Stimulated activated CD4-positive, alpha-beta T cell treated with anti-CD3 and anti-CD28 coated beads, Interleukin-15, amount 100 ng/mL, for 48 hours (primary cell): ENCODE measurements at places on chromosomes 12 and 14.

GRCh38 chr14:105335735-105336476 is 21.4 kb downstream of the PACS2 start:
- DNase-seq = no peak

GRCh38 chr12:13147688-13148484 is 44.4 kb upstream of the GSG1 start:
- DNase-seq = no peak

DNA sequence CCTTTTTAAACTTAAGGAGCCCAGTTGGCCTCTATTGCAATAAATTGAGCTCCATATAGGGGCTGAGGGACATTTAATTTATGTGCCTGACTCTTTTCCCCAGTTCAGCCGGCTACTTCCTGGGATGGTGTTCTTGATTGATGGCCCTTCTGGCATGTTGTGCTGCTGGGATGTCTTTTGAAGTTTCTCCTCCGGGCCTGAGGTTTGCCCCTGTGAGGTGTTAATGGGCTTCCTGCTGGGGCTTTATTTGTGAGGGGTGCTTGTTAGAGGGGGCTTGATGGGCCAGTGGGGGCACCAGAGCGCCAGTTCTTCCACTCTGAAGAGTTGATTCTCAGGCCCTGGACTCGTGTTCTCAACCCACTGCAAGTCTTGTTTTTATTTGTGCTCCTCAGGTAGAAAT is 69.6 kb downstream of the CHST11 start:
- no peak for DNase-seq

- no peak for DNase-seq
Measured at GRCh38 chr14:79356040-79356439, 855.3 kb downstream of the DIO2 start.

- DNase-seq = no peak
Measured at GRCh38 chr12:40892528-40892927, 200.3 kb downstream of the CNTN1 start.

GRCh38 chr12:39467432-39467870 is 24.5 kb upstream of the KIF21A start:
- DNase-seq = no peak

DNA sequence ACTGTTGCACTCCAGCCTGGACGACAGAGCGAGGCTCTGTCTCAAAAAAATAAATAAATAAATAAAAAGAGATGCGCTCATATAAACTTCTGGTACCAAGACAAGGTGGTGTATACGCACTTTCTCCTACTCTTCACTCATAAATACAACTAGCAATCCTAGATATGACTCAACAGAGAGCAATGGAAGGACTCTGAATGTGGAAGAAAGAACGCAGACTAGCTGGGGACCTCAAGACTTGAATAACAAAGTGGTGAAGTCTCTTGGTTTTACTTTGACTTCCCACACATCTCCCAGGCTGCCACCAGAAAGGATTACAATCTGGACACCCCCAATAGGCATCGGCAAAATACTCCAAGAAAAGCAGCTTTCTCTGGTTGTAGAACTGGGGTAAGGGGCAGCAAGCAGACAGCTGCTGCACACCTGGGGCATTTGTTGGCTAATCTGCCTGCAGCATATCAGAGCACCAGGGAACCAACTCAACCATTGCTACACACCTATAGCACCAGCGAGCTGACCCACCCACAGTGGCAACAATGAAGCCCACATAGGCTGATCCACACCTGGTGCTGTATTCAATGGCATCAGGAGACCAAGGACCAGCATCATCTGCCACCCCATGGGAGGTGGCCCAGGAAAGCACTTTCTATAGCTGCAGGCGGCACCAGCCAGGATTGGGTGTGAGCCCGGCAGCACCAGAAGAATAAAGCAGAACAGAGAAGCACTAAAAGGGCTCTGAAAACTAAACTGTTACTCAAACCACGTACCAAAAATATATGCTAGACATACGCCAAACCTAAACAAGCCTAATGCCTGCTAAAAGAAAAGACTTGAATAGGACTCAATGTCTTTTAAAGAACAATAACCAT is 1231.7 kb upstream of the TMEM132C start:
- DNase-seq = no peak

GRCh38 chr14:53741479-53742232 is 215.0 kb downstream of the BMP4 start:
- no peak for DNase-seq

GRCh38 chr12:56213878-56214277 is 7.8 kb downstream of the RNF41 start:
- DNase-seq = no peak

- no peak for DNase-seq
Measured at GRCh38 chr14:101525640-101526527, 35.4 kb upstream of the DIO3 start.

DNA sequence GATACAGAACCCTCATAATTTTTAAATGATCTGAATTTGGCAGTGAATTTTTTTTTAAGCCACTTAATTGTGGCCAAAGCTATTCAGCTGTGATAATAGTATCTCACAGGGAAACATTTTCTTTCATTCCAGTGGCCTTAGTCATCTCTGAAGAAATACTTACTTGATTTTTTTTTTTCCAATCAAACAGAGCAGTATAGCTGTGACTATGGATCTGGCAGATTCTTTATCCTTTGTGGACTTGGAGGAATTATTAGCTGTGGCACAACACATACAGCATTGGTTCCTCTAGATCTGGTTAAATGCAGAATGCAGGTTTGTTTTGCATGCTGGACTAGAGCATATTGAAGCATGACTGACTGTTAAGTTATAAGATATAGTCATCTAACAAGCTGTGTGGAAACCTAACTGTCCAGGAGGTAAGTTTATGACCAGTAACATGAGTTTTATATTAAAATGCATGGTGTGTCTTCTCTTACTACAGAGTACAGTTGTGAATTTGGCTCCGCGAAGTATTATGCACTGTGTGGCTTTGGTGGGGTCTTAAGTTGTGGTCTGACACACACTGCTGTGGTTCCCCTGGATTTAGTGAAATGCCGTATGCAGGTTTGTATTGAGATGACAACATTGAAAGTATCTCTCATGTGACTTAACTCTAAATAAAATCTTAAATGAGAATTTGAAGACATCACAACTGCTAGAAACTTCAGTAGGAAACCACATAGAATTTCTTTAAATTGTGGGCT is 1.9 kb downstream of the SLC25A3 start:
- no peak for DNase-seq

GRCh38 chr14:104724981-104725771 is 1.1 kb downstream of the ADSS1 start:
- no peak for DNase-seq

DNA sequence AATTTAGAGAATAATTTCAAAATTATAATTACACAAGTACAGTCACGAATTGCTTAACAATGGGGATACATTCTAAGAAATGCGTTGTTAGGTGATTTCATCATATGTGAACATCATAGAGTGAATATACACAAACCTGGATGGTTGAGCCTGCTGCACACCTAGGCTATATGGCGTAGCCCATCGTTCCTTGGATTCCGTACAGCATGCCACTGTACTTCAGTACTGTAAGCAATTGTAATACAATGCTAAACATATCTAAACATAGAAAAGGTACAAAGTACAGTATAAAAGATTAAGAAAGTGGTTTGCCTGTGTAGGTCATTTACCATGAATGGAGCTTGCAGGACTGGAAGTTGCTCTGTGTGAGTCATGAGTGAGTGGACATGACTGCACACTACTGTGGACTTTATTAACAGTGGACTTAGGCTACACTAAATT is 286.2 kb downstream of the CACNA1C start:
- DNase-seq = no peak

- no peak for DNase-seq
Measured at GRCh38 chr14:93648440-93649168, 139.7 kb downstream of the PRIMA1 start.

- no peak for DNase-seq
Measured at GRCh38 chr12:62724285-62724684, 210.7 kb downstream of the PPM1H start.

DNA sequence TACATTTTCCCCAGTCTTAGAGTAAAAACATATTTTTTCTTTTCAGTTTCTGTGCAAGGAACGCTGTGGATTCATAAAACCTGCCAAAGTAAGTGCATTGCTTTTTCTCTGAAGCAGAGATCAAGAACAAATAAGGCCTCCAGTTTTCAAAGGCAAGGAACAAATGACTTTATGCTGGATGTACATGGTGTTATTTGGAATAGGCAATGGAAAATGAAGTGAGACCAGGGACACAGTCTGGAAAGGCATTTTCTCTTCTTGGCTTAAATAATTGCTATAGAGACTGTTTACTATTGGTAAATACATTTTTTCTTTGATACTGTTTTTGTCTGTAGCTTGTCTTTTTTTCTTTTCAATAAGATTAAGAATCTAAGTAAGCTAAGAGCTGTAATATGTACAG is 725.9 kb upstream of the MDGA2 start:
- DNase-seq = no peak

DNA sequence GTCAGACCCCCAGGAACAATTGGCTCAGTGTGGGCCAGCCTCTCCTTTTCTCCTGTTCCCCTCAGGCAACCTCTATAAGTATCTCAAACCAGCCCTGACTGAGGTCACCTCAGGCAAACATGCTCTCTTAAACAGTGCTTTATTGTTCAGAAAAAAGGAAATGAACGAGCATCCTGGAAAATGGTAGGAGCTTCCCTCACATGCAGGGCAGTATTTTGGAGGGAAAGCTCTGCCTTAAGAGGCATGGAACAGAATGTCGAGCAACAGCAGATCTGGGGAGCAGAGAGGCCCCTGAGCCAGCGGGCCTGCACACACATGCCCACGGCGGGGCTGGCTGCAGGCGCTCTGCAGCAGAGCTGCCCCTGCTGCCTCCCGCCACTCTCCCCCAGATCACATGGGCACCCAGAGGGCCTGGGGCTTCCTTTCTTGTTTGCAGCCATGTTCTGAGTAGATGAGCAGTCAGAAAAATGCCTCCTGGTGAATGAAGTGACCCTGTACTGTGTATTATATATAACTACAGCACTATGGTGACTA is 42.0 kb downstream of the MOK start:
- DNase-seq = no peak

DNA sequence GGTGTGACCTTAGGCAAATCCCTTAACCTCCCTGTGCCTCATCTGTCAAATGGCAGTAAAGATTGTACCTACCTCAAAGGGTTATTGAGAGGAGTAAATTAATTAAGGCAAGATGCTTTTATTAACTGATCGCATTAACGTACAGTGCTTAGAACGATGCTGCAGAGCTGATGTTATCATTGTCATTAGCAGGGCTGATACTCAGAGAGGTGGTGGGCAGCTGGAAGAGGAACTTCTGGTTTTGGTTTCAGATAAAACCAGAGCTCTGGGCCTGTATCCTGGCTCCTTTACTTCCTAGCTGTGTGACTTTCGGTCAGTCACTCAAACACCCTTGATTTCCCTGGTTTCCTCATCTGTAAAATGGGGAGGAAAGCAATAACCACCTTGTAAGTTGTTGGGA is 55.1 kb downstream of the CALM1 start:
- no peak for DNase-seq

DNA sequence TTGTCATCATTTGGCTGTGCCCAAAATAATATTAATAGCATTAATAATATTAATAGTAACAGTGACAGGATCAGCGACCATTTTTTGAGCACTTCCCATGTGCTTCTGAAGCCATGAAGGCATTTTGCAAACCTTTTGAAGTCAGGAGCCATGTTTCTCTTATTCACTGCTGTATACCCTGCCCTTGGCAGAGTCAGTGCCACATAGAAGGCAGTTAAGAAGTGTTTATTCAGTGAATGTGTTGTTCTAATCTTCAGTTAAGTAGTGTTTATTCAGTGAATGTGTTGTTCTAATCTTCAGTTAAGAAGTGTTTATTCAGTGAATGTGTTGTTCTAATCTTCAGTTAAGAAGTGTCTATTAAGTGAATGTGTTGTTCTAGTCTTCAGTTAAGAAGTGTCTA is 319.7 kb upstream of the NAV3 start:
- DNase-seq = no peak

DNA sequence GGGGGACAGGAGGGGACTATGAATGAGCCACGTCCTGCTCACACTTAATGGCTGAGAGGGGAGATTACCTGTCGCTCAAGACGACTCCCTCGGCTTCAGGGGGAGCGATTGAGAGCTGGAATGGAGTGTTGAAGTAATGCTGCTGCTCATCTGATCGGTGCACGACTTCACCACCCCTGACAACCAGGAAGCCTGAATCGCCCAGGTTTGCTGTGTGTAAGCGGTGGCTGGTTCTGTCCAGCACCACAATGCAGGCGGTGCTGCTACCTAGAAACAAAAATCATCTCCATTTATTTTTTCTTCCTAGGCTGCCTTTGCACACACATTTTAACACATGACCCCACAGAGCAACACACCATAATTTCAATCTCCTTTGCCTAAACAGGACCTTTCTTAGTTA is 37.3 kb downstream of the PPTC7 start:
- DNase-seq = no peak

GRCh38 chr12:27902651-27903050 is 69.9 kb downstream of the PTHLH start:
- DNase-seq = no peak

GRCh38 chr14:83893447-83893846 is 1636.5 kb upstream of the FLRT2 start:
- no peak for DNase-seq

DNA sequence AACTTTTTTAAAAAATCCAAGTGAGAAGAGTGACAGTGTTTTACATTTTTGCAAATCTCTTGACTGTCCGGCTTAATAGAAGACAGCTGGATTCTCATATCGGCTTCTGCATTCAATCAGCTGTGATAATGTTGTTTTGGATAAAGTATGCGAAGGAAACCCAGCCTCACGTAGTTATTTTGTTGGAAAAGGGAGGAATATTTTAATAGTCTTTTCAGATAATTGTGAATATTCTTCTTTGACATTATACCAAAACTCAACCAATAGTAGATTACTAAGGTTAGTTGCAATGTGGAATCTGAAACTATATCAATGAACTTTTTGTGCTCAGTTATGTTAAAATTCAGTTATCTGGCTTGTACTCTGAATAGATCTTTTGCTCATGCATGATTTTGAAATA is 276.5 kb downstream of the ZFP36L1 start:
- DNase-seq = no peak

GRCh38 chr14:87994974-87995373 is 2.0 kb upstream of the GALC start:
- no peak for DNase-seq

DNA sequence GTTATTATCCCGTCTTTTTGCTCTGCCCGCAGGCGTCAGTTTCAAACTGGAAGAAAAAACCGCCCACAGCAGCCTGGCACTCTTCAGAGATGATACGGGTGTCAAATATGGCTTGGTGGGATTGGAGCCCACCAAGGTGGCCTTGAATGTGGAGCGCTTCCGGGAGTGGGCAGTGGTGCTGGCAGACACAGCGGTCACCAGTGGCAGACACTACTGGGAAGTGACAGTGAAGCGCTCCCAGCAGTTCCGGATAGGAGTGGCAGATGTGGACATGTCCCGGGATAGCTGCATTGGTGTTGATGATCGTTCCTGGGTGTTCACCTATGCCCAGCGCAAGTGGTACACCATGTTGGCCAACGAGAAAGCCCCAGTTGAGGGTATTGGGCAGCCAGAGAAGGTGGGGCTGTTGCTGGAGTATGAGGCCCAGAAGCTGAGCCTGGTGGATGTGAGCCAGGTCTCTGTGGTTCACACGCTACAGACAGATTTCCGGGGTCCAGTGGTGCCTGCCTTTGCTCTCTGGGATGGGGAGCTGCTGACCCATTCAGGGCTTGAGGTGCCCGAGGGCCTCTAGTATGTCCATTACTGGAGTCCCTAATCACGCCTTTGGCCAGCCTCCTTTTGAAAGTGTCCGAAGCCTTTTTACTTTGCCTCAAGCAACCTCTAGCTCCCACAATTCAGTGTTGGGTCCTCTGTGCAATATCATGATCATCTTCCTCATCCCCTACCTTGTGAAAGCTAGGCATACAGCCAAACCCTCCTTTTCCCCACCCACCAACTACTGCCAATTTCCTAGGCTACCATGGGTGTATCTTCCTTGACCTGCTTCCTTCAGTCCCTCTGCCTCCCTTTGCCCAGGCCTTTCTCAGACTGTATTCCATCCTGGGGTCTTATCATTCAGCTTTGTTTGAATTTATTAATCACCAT is 891 bp downstream of the SPRYD4 start:
- no peak for DNase-seq
